Ureter (tissue), 1 donor: ENCODE measurements at places on chromosomes 7 and 10. TPM values are rescaled to one million over a fixed set of nuclear protein-coding genes. Genes with fewer than 3 reads are reported as not detected.

DNA sequence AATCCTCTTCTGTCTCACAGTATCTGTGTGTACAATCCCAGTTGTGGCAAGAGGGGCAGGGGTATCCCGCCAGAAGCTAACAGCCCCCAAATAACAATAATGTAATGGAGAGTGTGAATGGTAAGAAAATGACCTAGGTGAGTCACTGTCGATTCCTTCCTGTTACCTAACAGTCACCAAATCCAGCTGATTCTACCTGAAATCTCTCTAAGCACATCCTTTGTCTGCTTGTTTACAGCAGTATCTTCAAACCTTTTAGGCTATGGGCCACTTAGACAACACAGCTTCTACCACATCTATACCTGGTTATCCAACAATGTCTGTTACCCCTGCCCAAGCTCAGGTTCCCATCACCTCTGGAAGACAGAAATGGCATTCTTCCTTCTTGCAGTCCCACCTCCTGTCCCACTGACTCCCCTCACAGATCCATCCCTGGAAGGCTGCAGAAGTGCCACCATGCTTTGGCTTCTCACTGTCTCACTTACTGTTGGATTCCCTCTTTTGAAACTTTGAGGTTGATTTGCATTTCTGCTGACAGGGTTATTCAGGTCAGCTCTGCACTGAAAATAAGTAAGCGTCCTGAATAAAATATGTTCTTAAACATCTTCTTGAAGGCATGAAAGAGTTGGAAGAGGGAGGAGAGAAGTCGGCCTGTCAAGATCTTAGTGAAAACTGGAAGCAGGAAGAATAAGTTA, 13.1 kb downstream of the PIP4K2A start:
- DNase-seq: no peak

- no peak for DNase-seq
Observed at GRCh38 chr10:11012421-11013295, 5.0 kb upstream of the CELF2 start.

GRCh38 chr10:118596426-118597124, 1.1 kb upstream of the PRLHR start:
- no peak for DNase-seq

DNA sequence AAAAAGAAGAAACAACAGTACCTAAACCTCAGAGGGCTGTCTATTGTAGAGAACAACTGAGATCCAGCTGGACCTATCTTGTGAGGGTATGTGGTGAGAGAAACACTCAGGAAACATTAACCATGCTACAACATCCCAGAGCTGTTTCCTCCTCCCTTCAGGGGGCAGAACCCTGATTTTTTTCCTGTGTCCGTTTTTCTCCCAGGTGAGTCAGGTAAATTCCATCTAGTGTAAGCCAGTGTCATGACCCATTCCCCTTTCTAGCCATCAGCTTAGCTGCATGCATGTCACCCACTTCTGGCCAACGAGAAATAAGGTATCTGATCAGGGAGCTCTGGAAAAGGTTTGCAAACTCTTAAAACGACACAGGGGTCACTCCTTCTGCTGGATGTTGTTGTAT, 103.8 kb downstream of the DNMBP start:
- no peak for DNase-seq

DNA sequence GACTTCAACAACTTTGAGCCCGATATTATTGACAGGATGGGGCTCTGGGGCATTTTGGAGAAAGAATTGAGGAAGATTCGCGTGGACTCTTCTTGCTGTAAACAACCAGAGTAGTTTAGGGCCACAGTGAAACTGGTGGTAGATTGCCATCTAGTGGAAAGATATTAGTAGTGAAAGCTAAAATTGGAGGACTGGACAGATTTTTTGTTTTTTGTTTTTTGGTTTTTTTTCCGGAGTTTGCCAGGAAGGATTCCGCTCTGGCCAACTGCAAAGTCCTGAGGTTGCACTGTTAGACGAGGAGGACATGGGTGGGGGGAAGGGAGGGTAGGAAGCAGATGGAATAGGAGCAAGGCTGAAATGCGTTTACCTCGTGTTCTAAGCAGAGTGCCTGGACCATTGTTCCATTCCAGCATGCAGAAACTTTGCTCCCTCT, 11.7 kb downstream of the NOBOX start:
- no peak for DNase-seq

DNA sequence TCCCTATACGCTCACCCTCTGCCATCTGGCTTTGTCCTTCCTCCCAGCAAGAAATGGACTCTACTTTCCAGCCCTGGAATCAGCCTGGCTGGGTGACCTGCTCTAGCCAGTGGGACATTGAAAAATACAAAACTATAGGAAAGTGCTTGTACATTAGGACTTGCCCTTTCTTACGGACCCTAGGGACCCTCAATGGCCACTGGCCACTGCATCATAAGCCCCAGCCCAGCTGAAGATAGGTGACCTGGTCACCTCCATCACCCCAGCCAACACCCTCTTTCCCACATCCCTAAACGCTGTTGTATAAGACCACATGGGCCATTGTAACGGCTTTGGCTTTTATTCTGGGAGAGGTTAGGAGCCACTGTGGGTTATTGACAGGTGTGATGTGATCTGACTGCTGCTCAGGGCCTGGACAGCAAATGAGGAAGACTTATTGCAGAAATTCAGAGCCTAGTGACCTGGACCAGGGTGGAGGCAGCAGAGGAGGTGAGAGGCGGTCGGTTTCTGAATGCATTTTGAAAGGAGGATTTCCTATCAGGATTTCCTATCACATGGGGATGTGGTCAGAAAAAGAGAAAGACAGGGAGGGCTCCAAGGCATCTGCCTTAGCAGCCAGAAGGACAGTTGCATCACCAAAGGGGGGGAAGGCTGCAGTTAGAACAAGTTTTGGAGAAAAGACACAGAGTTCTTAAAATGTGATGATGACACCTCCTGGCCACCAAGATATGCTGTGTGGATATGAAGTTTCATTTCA, 2.2 kb upstream of the LMBR1 start:
- DNase-seq: no peak

GRCh38 chr7:7516662-7517061, 19.0 kb downstream of the COL28A1 start:
- no peak for DNase-seq

DNA sequence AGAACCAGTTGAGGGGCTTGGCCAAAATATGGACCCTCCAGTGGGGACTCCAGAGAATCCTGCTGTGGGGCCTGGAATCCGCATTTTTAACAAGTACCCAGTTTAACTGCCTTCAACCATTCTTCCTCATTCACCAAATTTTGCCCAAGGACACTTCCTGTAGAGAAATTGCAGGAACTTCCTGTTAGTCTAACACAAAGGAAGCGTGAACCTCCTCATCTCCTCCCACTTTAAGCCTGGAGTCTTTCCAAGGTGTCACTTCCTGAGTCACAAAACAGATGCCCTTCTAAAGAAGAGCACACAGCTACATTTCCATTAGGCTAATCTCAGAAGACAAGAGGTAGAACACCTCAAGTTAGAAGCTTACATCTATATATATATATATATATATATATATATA, 188.4 kb downstream of the PPP1R17 start:
- DNase-seq: no peak

GRCh38 chr10:33095867-33096815, 138.1 kb upstream of the ITGB1 start:
- DNase-seq: no peak

DNA sequence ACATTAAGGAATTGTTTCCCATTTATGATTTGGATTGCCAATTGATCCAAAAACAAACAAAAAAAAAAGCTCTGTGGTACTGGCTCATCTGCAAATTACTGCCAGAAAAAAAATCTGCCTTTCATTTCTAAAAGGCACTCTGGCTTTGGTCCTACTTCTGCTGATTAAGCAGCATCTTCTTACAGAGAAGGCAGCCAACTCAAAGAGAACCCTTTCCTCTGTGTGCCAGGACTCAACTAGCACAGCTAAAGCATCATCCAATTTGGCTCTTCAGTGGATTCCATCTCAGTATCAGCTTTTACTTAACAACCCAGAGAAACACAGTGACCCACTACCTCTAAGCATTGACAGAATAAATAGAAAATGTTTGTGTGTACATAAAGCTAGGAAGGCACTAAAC, 80.6 kb downstream of the GSAP start:
- DNase-seq: no peak

GRCh38 chr7:50372923-50373322, 68.4 kb downstream of the IKZF1 start:
- DNase-seq: no peak

- no peak for DNase-seq
Observed at GRCh38 chr7:31000779-31001178, 37.0 kb downstream of the GHRHR start.

DNA sequence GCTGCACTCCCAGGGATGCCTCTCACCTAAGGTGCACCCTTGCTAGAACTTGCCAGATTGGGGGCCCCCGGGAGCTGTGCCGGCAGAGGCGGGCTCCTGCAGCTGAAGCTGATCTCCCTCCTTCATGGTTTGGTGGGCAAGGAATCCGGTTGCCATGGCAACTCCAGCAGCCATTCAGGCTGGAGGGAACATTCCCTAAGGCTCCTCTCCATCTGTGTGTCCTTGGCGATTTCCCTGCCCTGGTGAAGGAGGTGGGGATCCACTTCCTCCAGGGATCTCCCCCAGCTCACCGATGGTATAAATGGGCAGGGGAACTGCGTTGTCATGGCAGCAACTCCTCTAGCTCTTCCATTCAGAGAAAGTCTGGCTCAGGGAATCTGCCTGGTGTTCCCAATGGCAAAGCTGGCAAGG, 49.6 kb upstream of the GPR158 start:
- DNase-seq: no peak

Gene C10orf62
- not detected for total RNA-seq

Gene PVRIG
- 1.1 TPM for total RNA-seq

- DNase-seq: peak; percentile 77
Observed at GRCh38 chr7:94374231-94374630, 20.5 kb upstream of the COL1A2 start.

GRCh38 chr10:22293747-22294404, 22.3 kb upstream of the COMMD3 start:
- no peak for DNase-seq

DNA sequence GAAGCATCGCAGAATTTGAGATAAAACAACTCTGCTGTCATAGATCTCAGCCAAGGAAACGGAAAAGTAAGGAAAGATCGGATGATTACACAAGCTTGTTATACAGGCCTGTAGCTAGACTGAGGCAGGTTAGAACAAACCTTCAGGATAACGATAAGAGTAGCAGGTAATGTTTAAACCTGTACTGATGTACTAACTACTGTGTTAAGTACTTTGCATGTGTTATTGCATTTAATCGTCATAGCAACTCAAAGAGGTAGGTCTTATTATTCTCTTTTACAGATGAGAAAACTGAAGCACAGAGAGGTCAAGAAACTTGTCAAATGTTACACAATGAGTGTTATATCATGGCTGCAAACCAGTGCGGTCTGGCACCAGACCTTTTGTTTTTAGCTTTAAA, 352.5 kb downstream of the GPAM start:
- DNase-seq: no peak

DNA sequence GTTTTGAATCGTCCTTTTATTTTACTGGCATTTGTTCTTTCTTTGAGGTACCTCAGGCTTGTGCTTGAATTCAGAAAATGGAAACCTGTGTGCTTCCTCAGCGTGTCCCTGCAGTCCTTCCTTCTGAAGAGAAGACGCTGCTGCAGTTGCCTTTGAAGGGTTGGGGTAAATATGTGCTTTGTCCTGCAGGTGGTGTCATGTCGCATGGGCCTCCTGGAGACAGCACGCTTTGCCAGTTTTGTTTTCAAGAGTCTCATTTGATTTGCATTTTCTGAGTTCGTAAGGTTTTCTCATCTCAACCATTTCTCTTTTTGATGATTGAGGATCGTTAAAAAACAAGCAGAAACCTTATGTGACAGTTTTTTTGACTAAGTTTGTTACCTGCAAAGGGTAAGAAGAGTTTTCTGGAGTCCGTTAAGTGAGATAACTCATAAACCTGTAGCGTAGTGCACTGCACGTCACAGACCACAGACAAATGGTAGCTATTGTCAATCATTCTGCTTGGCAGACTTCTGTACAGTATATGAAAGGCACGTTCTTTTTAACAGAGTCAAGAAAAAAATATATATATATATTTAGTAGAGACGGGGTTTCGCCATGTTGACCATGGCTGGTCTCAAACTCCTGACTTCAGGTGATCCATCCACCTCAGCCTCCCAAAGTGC, 57.0 kb downstream of the CDC123 start:
- no peak for DNase-seq

DNA sequence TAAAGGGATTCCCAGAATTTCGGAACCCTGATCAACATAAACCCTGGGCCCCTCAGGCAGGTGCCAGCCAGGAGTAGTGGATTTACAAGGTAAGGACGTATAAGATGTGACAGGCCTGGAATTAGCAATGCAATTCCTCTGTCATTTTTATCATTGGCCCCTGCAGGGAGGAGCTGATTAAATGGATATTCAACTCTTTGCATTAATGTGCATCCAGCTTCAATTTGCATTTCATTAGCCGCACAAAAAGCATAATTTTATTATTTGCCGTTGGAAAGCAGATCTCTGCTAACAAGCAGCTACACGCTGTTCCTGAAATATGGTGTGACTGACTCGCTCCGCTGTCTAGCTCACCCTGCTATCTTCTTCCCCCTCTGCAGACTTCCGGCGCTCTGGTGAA, 195.8 kb downstream of the RPS24 start:
- DNase-seq: no peak

GRCh38 chr10:1393481-1393880, 337.3 kb downstream of the WDR37 start:
- peak; percentile 22 for DNase-seq

DNA sequence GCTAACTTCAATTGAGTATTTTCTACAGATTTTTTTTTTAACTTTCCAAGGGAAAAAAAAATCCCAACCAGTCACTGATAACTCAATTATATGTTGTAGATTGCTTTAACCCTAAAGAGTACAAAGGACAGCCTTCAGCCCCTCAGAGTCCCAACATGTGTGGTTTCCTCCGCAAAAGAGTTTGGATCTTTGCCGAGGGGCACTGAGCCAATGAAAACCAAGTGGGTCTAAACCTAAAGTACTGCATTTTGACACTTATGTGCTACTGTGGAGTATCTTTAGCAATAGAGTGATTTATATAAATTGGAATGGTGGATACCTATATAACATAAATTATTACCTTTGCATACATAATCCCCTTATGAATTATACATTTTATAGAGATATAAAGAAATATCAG, 91.5 kb downstream of the SEMA3D start:
- DNase-seq: no peak

Gene PLXNA4
- 7.6 TPM for total RNA-seq

GRCh38 chr7:143733876-143734275, 23.6 kb downstream of the CTAGE6 start:
- no peak for DNase-seq

GRCh38 chr10:3402187-3402751, 229.7 kb upstream of the PITRM1 start:
- DNase-seq: no peak

Gene LLCFC1
- total RNA-seq: not detected
